Head of caudate nucleus (tissue), 42 donors: ENCODE measurements at places on chromosomes 16 and 17.

GRCh38 chr16:85998868-85999729 lies 100.1 kb downstream of the IRF8 start:
- peak; percentile 63 for DNase-seq

DNA sequence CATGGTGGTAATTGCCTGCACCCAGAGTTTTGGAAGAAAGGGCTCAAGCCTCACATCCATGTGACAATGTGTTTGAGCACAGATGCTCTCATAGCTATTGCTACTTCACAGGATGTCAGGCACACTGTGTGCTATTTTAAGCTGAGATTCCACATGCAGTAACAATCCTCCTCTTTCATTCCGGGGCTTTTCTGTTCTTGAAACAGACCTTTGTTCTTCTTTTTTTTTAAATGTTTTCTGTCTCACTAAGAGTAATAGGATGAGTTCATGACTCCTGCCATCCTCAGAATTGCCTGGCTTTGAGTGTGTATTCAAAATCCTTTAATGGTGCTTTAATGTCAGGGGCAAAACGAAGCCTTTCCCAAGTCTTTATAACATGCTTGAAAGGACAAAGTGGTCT lies 198.9 kb downstream of the ABCC12 start:
- DNase-seq = no peak

DNA sequence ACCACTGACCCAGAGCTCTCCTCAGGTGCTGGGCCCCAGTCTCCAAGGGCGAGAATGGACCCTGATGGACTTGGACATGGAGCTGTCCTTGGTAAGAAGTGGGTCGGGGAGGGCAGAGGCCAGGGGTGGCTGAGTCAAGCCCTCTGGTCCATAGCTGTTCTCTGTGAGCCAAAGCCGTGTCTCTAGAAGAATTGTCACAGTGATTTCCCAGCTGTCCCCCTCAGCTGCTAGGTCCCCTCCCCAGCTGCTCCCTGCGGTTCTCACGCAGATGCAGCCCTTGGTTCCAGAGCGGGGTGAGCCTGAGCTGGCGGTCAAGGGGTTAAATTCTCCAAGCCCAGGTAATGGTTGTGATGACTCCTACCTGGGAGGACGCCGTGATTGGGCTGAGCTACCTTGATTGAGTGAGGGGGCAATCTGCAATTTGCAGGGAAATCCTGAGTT lies 1.3 kb upstream of the NOL3 start:
- DNase-seq = no peak

GRCh38 chr16:66933776-66934137 lies 445 bp downstream of the CIAO2B start:
- DNase-seq = peak; percentile 59

- DNase-seq = peak; percentile 28
Observed at GRCh38 chr16:9256196-9256595, 164.8 kb downstream of the HAPSTR1 start.

GRCh38 chr17:47834756-47835155 lies 3.3 kb downstream of the LRRC46 start:
- no peak for DNase-seq

DNA sequence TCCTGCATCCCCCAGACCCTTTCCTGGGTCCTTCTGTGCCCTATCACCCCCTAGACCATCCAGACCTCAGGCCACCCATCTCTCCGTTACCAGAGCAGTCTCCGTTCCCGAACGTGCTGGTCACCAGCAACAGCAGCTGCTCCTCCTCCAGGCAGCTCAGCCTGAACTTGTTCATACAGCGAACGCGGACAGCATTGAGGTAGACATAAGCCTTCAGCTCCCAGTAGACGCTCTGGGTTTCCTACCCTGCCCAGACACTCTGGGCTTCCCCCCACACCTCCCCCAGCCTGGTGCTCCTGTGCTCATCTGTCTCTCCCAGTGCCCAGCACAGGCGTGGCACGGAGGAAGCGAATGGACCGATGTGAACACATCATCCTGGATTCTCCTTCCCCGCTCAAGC lies 41.6 kb upstream of the RNFT1 start:
- DNase-seq = no peak

- DNase-seq = no peak
Observed at GRCh38 chr16:85970738-85971137, 71.8 kb downstream of the IRF8 start.
